Stimulated activated CD4-positive, alpha-beta T cell treated with anti-CD3 and anti-CD28 coated beads, TNF-alpha, amount 100 ng/mL, for 24 hours (primary cell): ENCODE measurements at places on chromosomes 1 and 21.

- DNase-seq: peak; percentile 91
These were observed at the start of gene LYPLA2 for GRCh38 chr1:23790696-23791515. LYPLA2 (plus strand) TSS chr1:23791145; CDS start chr1:23792683, 1,538 bp downstream.

GRCh38 chr1:164922585-164922984 lies 363.6 kb downstream of the PBX1 start:
- DNase-seq: no peak

GRCh38 chr1:119141020-119141424 lies 569 bp upstream of the WARS2 start:
- peak; percentile 42 for DNase-seq

DNA sequence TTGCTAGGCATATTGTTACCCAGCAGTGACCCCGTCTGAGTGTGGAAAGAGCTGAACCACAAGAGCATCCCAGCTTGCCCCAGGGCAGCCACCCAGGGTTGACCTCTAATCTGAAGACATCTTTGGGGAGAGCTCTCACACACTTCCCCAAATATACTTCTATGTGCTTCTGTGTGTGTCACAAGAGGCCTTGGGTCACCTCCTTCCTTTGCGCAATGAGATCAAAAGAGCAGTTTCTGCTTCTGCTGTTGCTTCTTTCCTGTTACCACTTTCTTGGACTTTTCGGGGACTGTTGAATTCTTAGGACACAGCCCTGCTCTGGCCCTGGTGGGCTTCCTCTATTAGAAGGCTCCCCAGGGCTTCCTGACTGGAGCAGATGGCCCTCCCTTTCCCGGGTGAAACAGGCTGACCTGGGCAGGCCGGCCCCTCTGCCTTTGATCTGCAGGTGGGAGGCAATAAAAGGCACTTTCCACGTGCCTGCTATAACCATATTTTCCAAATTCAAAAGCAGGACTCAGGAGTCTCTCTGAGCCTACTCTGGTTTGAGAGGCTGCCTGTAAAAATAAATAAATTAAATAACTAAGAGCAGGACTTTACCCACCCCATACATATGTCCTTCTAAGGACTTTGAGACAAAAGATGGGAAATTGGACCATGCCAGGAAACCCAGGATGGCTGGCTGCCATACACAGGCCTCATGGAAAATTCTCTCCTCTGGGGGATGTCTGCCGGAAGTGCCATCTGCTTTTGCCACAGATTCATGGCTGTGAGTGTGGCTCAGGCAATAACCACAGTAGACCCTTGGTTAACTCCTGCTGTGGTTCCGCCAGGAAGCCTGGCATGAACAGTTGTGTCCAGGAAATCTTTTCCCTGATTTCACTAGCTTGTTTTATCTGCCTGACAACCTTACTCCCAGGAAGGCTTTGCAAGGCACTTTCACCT lies 28.3 kb upstream of the RCSD1 start:
- DNase-seq: no peak

DNA sequence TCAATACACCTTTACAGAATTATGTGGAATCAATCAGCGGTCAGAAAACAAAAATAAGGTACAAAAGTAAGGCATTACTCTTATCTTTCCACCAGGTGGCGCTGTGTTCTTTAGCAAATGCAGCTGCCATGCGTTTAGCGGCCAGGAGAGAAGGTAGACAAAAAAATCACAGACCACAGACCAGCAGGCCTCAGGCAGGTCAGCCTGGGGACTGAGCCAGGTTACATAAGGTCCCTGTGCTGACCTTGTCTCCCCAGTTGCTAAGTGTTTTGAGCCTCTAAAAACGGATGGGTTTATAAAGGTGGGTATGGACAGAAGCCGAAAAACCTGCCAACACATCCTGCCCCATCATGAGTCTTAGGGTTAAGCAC lies 2.8 kb downstream of the RGS16 start:
- no peak for DNase-seq

DNA sequence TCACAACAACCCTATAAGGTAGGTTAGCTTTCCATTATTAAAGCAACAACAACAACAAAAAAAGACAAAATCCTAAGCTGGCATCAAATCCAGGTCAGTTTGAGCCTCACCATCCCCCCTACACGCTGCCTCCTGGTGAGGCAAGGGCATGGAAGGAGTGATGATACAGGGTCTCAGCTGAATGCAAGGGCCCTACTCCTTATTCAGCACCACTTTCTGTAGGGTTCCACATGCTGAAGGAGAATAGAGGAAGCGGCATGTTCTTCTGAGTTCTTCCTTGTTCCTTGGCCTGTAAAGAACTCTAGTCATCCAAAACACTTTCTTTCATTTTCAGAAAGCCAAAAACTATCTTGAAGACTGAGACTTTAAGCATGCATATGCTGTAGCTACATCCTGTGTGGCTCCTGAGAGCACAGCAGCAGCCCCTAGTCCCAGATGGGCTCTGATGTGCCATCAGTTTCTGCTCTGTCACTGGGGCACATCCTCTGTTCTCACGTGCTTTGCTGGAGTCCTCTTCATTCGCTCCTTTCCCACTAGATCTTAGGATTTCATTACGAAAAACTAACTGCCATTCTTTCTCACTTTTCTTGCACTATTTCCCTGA lies 6.2 kb downstream of the ILDR2 start:
- DNase-seq: no peak

GRCh38 chr1:115679141-115679611 lies 37.4 kb downstream of the VANGL1 start:
- no peak for DNase-seq

DNA sequence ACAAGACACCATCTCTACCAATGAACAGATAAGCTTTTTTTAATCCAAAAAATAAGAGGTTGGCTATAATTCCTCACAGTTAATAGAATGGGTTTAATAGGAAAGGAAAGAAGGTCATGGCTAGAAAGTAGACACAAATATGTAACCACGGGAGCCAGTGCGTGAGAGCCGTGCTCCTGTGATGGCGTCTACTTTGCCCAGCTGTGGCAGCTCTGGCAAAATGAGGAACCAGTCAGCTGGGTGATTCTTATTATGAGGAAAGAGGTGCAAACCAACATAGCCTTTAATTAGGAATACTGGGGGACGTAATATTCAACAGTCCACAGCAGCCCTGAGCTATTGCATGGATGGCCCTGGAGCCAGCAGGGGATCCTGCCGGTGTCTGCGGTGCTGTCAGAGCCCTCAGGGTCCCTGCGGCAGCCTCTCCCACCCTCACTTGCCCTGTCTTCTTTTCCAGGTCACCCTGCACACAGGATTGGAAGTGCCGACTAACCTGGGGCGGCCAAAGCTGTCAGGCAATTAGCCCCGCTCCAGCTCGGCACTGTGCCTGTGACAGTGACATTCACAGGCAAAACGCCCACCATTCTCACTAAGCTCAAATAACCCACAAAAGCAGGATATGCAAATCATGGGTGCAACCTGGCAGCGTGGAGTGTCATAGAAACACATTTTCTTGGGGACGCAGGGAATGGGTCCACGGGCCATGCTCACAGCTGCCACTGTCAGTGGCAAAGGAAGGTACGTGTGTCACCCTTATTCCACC lies 25.9 kb upstream of the GNPAT start:
- DNase-seq: no peak

GRCh38 chr1:115191691-115192090 lies 102.4 kb upstream of the TSPAN2 start:
- DNase-seq: no peak

DNA sequence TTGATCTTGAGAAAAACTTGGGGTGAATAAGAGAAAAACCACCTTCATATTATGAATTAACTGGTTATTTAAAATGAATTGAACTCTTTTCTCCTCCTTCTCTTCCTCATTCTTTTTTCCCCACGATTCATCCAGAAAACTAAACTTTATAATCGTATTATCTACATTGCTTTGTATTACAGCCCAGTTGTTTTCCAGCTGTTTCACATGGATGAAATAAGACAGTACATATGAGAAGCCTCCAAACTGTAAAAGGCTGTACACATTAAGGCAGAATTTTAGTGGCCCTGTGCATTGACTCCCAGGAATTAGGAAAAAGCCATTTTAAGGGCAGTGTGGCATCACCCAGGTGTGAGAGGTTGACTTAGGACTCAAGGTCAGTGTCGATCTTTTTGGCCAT lies 80.3 kb upstream of the PGBD5 start:
- no peak for DNase-seq

- DNase-seq: no peak
These were observed 221.9 kb downstream of the TNR start for GRCh38 chr1:175521249-175522040.

DNA sequence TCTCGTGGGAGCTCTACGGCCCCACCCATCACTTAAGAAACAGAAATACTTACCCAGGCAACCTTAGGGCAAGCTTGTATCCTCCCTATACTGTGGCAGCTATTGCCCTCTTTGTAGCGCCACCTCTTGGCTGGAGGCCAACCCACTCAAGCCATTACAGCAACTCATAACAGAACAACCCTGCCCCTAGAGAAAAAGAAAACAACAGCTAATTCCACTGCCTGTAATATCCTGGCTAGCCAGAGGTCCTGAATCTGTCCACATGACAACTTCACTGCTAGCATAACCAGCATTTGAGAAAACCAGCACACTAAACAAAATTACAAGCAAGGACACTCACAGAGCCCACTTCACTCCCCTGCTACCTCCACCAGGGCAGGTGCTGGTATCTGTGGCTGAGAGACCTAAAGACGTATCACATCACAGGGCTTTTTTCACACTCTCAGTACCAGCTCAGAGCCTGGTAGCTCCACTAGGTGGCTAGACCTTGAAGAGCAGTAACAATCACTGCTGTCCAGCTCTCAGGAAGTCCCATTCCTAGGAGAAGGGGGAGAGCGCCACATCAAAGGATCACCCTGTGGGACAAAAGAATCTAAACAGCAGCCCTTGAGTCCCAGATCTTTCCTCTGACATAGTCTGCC lies 14.5 kb upstream of the MX1 start:
- no peak for DNase-seq

- DNase-seq: no peak
These were observed 29.0 kb upstream of the NTPCR start for GRCh38 chr1:232921381-232921780.

DNA sequence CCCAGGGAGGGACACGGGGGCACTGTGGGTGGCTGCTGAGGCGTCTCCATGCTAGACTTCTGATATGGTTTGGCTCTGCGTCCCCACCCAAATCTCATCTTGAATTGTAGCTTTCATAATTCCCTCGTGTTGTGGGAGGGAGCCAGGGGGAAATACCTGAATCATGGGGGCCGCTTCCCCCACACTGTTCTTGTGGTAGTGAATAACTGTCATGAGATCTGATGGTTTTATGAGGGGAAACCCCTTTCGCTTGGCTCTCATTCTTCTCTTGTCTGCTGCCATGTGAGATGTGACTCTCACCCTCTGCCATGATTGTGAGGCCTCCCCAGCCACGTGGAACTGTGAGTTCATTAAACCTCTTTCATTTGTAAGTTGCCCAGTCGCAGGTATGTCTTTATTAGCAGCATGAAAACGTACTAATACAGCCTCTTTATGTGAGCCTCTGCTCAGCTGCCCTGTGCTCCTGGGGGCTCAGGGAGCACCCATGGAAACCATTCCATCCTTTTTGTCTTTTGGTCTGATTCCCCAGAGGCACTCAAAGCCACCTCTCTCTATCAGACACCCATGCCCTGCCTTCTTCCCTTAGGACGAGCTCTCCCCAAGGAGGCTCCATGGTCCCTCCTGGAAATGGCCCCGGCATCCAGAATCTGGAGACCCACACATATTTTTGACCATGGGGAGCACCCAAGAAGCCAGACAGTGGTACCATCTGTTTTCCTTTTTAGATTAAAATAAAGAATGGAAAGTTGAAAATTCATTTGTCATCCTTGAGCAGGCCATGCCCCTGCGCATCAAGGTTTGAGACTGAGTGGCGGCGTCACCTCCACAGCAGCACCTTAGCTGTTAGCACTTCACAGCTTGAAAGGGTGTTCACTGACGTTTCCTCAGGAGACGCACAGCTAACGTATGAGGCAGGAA lies 65.9 kb upstream of the FAM20B start:
- no peak for DNase-seq

GRCh38 chr1:29679828-29680558 lies 443.7 kb downstream of the PTPRU start:
- DNase-seq: no peak

DNA sequence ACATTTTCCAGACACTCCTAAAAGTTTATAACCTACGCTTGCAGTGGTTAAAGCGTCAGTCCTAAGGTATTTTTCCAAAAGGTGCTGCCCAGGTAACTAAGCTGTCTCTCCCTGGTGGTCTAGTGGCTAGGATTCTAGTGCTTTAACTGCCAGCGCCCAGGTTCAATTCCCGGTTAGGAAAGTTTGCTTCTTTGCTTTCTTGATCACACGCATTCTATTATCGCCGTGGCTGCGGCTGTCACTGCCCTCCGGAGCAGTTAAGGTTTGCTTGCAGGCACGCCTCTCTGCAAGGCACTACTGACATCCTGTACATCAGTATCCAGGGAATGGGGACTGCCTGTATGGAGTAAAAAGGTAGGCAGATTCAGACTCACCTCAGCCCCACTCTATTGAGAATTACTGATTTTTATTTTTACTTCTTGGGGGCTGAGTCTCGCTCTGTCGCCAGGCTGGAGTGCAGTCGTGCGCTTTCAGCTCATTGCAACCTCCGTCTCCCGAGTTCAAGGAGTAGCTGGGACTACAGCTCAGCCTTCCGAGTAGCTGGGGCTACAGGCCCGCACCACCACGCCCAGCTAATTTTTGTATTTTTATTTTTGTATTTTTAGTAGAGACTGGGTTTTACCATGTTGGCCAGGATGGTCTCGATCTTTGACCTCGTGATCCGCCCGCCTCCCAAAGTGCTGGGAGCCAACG lies 53.2 kb upstream of the CFAP126 start:
- DNase-seq: no peak

GRCh38 chr1:207035877-207036551 lies 3.5 kb upstream of the C1orf116 start:
- DNase-seq: no peak

GRCh38 chr1:203666609-203667008 lies 40.0 kb downstream of the ATP2B4 start:
- no peak for DNase-seq

- no peak for DNase-seq
These were observed 1.3 kb downstream of the ABCG1 start for GRCh38 chr21:42220138-42220701.

- DNase-seq: no peak
These were observed 21.5 kb downstream of the ABCB10 start for GRCh38 chr1:229536982-229537381.

- no peak for DNase-seq
These were observed 429.4 kb upstream of the TMPRSS15 start for GRCh38 chr21:18832950-18833349.

GRCh38 chr1:71577451-71578131 lies 496.8 kb upstream of the ZRANB2 start:
- no peak for DNase-seq

DNA sequence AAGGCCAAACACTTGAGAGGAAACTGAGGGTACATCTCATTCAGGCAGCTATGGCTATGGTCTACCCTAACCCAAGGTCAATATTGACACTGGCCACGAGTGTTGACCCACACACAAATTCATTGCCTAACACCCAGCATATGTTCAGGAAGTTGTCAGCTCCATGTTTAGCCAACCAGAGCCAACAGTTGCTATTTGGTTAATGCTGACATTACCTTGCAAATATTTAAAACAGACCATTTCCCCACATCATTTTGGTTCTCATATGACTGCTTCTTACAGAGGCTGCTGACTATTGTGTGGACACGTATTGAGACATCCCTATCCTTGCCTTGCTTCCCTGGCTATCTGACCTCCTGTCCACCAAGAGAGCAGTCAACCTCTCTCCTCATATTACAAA lies 97.3 kb downstream of the LMX1A start:
- DNase-seq: no peak

- no peak for DNase-seq
These were observed 3.9 kb downstream of the NIT1 start for GRCh38 chr1:161121834-161122233.

- no peak for DNase-seq
These were observed 9.0 kb downstream of the IFNAR2 start for GRCh38 chr21:33238565-33239255.

- no peak for DNase-seq
These were observed 630.5 kb downstream of the SMYD3 start for GRCh38 chr1:245876586-245876985.
